ENCODE measurements at places on chromosomes 1 and 21.

DNA sequence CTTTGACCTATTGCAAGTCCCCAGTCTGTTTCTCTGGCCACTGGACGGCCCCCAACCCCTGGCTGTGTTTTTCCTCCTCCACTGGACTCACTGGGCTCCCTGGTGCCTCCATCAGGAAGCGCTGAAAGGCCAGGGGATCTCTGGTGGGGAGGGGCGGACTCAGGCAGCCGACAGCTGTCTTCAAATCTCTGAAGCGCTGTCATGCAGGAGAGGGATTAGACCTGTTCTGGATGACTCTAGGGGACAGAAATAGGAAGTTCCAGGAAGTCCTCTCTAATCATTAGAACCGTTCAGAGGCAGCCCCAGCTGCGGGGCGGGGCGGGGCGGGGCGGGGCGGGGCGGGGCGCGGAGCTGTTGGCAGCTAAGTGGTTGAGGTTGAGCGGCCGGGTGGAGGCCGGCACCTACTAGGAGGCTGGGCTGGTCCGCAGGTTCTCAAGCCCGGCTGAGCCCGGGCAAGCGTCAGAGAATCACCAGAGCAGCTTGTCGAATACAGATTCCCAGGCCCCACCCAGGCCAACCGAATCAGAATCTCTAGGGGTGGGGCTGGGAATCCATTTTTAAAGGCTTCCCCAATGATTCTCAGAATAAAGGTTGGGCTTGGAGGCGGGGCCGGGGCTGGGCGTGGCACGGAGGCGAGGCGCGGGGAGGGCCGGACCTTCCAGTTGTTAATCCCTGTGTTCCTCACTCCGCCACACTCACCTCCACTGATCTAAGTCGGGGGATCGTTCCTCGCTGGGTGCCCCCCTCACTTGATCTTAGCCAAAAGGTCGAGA lies 11.4 kb upstream of the PHLDA3 start:
- peak; percentile 12 for DNase-seq

- DNase-seq: no peak
Observed at GRCh38 chr1:78267513-78268218, 221.9 kb downstream of the GIPC2 start.

DNA sequence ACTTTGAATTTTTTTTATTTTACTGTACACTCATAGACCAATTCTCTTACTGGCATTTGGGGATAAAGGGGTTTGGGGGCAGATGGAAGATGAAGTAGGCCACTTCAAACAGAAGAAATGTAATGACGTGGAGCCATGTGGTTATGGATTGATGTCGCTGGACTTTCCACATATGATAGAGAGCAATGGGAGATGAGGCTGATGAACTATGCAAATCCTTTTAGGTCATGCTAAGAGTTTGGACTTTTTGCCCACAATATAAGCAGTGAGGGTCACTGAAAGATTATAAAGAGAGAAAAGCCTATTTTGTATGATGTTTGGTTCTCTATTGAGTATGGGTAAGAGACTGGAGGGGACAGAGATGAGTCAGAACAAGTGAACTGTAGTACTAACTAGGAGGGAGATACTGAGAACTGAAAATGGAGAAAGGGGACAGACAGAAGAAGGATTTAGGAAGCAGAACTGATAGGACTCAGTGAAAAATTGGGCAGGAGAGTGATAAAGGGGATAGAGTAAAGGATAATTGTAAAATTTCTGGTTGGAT lies 9.2 kb downstream of the C1orf21 start:
- DNase-seq: no peak

- DNase-seq: no peak
Observed at GRCh38 chr21:45642122-45642813, 1.3 kb upstream of the PCBP3 start.

DNA sequence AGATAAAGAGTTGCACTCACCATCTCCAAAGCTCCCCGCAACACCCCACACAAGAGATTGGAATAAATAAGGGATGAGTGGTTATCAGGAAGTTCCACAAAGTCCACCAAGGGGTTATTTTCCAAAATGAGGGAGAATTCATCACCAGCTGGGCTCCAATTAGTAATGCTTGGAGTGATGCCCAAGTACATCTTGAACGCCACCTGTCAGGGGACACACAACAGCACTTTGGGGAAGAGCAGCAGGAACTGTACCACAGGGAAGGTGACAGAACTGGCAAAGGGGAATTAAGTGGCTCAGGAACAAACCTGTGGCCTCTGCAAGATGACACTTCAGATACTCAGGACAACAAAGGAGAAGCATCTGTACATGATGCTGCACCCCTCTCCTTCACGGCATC lies 11.5 kb downstream of the TRAPPC3 start:
- no peak for DNase-seq

DNA sequence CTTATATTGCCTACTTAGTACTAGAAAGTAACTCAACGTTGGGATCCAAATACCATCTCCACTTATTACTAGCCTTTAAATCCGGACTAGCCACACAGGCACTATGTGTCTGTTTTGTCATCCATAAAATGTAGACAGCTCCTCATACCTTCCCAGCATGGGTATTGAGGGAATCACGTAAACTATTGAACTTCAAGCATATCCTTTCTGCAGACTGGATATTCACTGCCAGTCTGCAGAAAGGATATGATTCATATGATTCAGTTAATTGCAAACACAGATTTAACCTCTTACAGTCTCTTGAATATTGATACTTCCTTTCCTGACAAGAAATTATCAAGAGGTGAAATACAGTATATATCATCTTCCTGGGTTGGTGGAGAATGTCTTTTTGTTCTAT lies 186.0 kb downstream of the LEPR start:
- DNase-seq: no peak

DNA sequence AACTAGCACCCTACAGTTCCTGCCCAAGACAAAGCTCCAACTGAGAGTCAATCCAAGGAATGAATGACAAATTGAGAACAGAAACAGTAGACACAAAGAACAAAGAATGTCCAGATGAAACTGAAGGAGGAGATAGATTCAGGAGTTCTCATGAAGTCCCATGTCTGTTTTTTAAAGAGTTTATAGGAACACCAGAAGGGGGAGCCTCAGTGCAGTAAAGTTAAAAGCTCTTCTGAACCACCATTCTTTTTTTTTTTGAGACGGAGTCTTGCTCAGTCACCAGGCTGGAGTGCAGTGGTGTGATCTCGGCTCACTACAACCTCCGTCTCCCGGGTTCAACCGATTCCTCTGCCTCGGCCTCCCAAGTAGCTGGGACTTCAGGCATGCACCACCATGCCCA lies 323.6 kb downstream of the MRPL39 start:
- no peak for DNase-seq

DNA sequence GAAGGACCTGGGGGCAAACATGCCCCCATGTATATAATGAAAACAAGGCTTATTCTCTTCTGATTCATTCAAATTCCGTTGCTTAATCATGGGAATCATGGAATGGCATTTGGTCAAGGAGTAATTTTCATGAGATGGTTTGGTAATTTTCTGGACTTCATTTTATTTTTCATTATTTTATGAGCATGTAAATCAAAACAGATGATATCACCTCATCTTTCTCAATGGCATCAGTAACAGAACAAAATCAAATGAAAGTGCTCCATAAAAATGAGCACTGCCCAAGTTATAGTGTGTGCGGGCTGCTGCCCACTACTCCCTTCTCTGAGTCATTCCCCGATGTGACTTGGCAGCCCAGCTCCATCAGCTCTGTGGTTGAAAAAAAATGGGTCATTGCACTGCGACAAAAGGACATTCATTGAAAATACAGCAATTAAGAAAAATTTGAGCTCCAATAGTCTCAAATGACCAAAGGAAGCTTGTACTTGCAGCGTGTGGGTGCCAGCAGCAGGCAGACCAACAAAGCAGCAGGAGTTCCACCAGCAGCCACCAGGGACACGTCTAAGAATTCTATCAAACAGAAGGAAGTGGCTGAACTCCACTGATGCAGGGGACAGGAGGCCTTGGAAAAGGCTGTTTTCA lies 84.3 kb upstream of the VAV3 start:
- no peak for DNase-seq

GRCh38 chr1:59732214-59732955 lies 82.4 kb upstream of the HOOK1 start:
- no peak for DNase-seq

DNA sequence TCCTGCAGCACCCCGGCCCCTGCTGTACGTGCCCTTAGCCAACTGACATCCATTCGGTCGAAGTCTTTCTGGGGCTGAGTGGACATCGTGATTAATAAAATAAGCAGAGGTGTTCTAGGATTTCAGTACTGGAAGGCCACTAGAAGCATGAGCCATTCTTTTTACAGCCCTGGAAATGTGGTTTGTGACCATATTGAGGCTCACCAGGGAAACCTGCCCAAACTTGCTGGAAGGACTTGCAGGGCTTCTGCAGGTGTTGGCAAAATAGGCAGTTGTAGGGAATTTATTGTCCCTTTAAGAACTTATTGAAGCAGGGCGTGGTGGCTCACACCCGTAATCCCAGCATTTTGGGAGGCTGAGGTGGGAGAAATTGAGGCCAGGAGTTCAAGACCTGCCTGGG lies 80.8 kb downstream of the DOP1B start:
- DNase-seq: no peak

DNA sequence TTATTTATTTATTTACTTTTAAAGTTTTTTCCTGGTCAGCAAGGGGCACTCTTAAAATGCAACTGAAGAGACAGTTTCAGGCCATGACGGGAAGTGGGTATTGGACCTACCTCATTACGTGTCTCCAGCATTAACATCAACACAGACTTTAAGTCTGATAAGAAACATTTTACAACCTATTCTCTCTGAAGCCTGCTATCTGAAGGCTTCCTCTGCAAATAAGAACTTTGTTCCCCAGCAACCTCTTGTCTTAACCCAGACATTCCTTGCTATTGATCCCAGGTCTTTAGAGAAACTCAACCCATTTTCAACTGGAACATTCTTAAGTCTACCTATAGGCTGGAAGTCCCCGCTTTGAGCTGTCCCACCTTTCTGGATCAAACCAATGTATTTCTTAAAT lies 258.3 kb upstream of the TMPRSS15 start:
- DNase-seq: no peak

GRCh38 chr21:36533468-36533848 lies 53.5 kb upstream of the CLDN14 start:
- no peak for DNase-seq

- no peak for DNase-seq
Observed at GRCh38 chr1:225860876-225861441, 21.2 kb downstream of the TMEM63A start.

GRCh38 chr1:230120921-230121381 lies 53.9 kb downstream of the GALNT2 start:
- no peak for DNase-seq

- DNase-seq: no peak
Observed at GRCh38 chr1:36160388-36160948, 4.5 kb downstream of the MAP7D1 start.

GRCh38 chr1:85200463-85201339 lies at the start of gene SYDE2:
Gene SYDE2, minus strand, starts transcription at chr1:85201016. Its CDS starts 20 bp downstream, at chr1:85200996.
- DNase-seq: peak; percentile 47

GRCh38 chr1:245363461-245364200 lies 208.8 kb downstream of the KIF26B start:
- no peak for DNase-seq

DNA sequence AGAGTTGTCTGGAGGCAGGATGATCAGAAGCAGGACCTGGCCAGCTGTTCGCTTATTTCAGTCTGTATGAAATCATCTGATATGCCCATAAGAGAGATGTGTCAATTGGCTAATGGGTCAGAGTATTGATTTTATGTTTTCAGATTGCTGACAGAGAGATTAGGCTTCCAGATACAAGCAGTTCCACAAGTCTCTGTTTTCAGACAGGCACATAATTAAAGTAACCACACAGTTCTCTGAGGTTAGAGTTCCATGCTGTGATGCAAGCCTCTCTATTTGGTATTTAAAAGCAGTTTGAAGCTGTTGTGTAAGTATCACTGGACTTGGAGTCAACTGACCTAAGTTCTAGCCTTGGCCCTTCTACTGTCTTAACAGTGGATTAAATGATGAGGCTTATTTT lies 50.1 kb downstream of the ATF6 start:
- DNase-seq: no peak

- no peak for DNase-seq
Observed at GRCh38 chr1:36160949-36161485, 5.1 kb downstream of the MAP7D1 start.

DNA sequence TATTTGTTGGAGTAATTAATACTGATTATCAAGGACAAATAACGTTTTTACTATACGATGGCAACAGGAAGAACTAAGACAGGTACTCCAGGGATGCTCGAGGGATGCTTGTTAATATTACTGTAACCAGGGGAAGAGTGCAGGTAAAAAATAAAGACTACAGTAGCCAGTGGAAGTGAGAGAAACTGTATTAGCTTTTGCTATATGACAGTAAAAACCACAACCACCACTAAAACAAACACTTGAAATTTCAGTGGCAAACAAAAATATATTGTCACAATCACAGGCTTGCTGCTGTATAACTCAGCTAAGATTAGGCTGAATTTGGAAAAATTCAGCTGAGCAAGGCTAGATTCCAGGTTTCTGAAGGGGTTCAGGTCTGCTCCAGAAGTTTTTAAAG lies 812.6 kb upstream of the ADGRL4 start:
- DNase-seq: no peak
